Stimulated activated effector memory CD8-positive, alpha-beta T cell treated with anti-CD3 and anti-CD28 coated beads, Interleukin-12 subunit alpha, Interleukin-12 subunit beta, amount 100 ng/mL, for 72 hours (primary cell): ENCODE measurements at places on chromosomes 7 and 10.

GRCh38 chr7:41383596-41383995 lies 319.3 kb downstream of the INHBA start:
- no peak for DNase-seq

GRCh38 chr10:73887294-73888039 lies 13.1 kb upstream of the CAMK2G start:
- DNase-seq = no peak

DNA sequence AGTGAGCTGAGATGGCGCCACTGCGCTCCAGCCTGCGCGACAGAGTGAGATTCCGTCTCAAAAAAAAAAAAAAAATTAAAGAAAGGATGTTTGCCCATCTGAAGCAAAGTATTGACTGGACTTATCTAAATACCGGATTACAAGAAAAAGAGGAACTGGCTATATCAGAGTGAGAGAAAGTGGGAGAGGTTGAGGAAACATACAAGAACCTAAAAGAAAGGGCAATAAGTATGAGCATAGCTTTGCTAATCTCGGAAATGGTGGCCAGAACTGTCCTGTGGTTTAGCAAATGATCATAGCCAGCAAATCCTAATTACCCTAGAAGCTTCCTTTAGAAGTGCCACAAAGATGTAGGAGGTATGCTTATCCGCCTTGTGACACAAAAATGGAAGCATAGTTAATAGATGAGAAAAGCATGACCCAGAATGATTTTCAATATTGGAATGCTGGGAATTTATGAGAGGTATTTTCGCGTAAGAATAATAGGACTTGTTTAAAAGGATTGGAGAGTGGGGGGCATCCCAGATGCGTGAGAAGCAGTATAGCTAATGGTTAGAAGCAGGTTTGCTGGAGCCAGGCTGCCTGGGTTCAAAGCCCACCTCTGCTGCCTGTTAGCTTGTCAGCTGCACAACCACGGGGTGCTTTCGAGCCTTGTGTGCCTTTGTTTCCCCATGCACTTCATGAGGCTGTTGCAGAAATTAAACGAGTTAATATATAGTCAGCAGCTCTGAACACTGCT lies 1.2 kb upstream of the GTPBP4 start:
- no peak for DNase-seq

GRCh38 chr7:74718336-74718735 lies 55.5 kb upstream of the NCF1 start:
- no peak for DNase-seq

DNA sequence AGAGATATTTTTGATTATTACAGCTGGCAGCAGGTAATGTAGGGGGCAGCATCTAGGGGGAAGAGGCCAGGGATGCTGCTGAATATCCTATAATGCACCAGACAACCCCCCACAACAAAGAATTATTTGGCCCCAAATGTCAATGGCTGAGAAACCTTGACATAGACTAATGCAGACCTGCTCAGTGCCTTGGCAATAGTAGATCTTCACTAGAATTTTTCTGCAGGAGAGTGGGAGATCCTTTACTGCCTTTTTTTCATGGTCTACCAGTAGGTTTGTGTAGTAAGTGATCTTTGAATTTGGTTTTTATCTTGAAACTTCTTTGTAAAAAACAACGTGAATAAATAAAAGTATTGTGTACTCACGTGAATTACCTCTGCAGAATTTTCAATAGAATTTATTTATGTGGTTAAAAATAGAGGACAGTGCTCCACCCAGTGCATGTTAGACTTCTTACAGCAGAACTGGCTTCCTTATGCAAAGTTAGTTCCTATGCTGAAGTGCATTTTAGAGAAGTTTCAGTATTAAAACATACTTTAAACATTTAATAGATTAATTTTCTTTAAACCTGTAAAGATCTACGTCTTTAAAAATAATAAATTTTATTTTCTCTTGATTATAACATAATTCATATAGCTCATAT lies 199.6 kb upstream of the HDAC9 start:
- no peak for DNase-seq

DNA sequence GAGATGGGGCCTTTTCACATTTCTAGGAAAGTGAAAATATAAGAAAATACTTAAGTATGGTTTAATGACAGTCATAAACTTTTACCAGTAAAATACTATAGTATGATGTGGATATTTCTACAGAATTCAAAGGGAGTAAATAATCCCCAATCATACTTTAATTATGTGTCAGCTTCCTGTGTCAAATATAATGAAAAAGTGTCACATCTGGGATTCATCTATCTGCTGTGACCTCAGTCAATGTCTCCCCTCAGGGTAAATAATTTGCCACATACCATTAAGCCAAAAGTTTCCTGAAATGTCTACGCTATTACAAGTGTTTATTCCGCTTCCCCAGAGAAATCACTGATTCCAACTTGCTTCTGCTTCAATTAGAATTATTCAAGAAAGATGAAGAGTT lies 110.5 kb downstream of the ITGA8 start:
- no peak for DNase-seq

DNA sequence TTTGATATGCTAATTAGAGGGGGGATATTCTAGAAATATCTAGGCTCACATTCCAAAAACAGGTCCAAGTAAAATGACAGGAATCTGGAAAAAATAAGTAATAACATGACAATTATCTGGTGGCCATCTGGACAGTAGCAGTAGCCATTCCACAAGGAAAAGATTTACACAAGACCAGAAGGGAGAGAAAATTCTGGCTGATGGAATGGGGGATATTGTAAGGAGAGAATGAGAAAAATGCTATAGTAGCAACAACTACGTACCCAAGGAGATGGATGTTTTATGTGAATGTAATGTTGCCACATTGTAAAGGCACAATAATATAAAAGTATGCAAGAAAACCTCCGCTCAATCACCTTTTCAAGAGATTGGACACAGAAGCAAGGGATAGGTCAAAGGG lies 5.4 kb downstream of the MYOF start:
- DNase-seq = no peak

DNA sequence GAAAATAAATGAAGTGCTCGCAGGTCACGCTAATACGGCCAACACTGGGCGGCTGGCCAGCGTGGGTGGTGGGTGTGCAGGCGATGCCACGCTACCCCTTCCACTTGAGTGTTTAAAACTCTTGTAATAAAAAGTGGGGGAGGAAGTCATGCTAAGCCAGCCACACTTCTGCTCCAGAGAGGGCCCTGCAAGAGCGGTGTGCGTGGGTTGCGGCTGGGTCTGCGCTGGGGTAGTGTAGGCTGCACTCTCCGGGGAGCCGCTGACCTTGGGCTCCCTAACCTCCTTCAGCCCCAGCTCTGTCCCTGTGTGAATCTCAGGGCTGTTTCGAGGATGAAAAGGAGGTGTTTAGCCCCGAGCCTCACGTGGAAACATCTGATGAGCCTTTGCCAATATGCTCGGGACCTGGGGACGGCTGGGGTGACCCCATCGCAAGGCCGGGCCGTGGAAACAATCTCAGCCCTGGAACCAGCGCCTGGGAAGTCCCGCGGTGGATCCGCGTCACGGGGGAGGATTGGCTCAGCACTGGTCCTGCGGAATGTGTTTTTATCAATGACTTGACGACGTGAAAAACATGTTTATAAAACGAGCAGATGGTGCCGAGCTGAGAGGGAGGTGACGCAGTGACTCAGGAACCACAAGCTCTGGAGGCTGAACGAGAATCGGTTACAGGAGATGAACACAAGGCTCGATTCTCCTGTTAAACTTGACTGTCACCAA lies 278.5 kb downstream of the DNAJB6 start:
- no peak for DNase-seq

- no peak for DNase-seq
Measured at GRCh38 chr7:61111-61510, 131.3 kb upstream of the FAM20C start.

GRCh38 chr7:132049462-132050304 lies 493.3 kb upstream of the PODXL start:
- peak; percentile 59 for DNase-seq

GRCh38 chr10:109191341-109191740 lies 732.0 kb downstream of the XPNPEP1 start:
- no peak for DNase-seq

- DNase-seq = no peak
Measured at GRCh38 chr7:22486597-22486996, 13.4 kb downstream of the STEAP1B start.
